T-helper 2 cell treated with Interferon-gamma antibody and Interleukin-4, amounts not matched to agents 5 μg/mL and 100 μg/mL, for 36 hours (primary cell): ENCODE measurements at places on chromosomes 1 and 21.

DNA sequence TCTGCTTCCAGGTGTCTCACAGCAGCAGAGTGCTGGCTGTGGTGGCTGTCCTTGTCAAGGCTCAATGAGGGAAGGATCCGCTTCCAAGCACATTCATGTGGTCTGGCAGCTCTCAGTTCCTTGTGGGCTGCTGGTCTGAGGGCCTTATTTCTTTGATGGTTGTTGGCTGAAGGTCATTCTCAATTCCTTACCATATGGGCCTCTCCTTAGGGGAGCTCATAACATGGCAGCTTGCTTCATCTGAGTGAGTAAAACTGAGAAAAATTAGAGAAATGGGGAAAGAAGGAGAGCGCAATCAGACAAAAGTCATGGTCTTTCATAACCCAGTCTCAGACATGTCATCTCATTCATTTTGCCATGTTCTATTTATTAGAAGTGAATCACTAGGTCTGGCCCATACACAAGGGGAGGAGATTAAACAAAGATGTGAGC lies 81.7 kb upstream of the TSPAN2 start:
- no peak for DNase-seq
- H3K36me3 ChIP-seq = no peaks in the 10 kb centered on the region
- H3K4me3 ChIP-seq = no peak overlapping the region
- H3K27me3 ChIP-seq = peaks cover 6% of the 10 kb centered on the region
- H3K4me1 ChIP-seq = no peaks in the 10 kb centered on the region

GRCh38 chr21:39715804-39716397 lies 29.1 kb upstream of the IGSF5 start:
- H3K36me3 ChIP-seq = no peaks in the 10 kb centered on the region
- no peak overlapping the region for H3K27ac ChIP-seq
- DNase-seq = no peak
- H3K4me3 ChIP-seq = no peak overlapping the region
- no peaks in the 10 kb centered on the region for H3K4me1 ChIP-seq

- H3K4me1 ChIP-seq = peaks cover 2% of the 10 kb centered on the region
- H3K4me3 ChIP-seq = no peak overlapping the region
- no peak overlapping the region for H3K27ac ChIP-seq
- no peak for DNase-seq
Observed at GRCh38 chr1:234554218-234554697, 55.7 kb downstream of the IRF2BP2 start.

- no peak for DNase-seq
- H3K36me3 ChIP-seq = peaks cover 54% of the 10 kb centered on the region
- H3K4me3 ChIP-seq = peak overlapping the region; percentile 93
Observed at GRCh38 chr1:113903501-113904292, 902 bp downstream of the AP4B1 start.

DNA sequence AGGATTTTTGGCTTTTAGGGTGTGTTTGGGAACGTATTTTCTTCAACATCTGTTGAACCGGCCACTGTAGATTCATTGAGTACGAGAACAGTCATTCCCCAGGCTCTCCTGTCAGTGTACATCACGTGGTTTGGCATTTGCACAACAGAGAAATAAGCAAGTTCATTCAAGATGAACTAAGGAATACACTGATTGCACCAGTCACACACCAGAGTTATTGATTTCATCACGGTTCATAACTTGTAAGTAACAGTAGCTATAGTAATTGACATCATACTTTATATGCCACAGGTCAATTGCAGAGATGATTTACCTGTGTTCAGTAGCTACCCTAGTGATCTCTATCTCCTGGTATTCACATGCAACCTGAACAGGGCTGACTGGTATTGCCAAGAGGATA lies 90.7 kb upstream of the ETS2 start:
- H3K27ac ChIP-seq = no peak overlapping the region
- no peak overlapping the region for H3K4me3 ChIP-seq
- peaks cover 15% of the 10 kb centered on the region for H3K27me3 ChIP-seq
- no peak for DNase-seq

DNA sequence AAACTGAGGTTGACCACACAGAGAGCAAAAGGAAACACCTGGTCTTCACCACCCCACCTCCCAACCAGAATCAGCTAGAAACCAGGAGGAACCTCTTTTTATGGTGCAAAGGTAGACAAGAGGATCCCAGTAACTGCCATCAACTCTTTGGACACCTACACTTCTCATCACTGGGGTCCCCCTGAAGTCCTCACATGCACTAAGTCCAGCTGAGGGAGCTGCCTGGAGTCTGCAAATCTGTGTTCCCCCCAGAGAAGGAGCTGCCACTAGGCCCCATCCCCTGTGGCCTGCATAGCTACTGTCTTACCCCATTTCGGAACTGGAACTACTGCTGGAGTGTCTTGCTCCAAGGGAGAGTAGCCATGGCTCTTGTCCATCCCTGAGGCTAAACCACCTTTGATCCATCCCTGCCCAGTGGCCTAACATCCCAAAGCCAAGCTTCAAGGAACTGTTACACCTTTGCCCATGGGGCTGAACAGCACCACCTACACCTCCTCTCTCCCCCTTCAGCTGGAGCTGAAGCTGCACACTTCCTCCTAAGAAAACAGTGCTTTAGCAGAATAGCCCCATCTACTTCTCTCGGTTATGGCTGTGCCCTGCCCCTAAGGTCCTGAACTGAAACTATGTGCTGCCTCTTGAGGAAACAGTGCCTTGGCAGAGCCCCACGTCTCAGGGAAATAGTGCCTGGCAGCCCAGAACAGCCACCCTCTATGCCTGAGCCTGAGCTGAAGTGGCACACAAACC lies 85.4 kb upstream of the CD53 start:
- peaks cover 50% of the 10 kb centered on the region for H3K4me1 ChIP-seq
- peaks cover 14% of the 10 kb centered on the region for H3K36me3 ChIP-seq
- H3K27me3 ChIP-seq = peaks cover 25% of the 10 kb centered on the region

GRCh38 chr1:92916899-92917298 lies 44.4 kb downstream of the DIPK1A start:
- no peak overlapping the region for H3K4me3 ChIP-seq
- H3K27ac ChIP-seq = no peak overlapping the region
- no peak for DNase-seq
- H3K27me3 ChIP-seq = no peaks in the 10 kb centered on the region

GRCh38 chr21:17433730-17434129 lies 79.1 kb upstream of the CXADR start:
- H3K4me3 ChIP-seq = no peak overlapping the region
- no peaks in the 10 kb centered on the region for H3K36me3 ChIP-seq
- H3K27me3 ChIP-seq = peaks cover 1% of the 10 kb centered on the region
- no peak overlapping the region for H3K27ac ChIP-seq

GRCh38 chr1:162732566-162733335 lies 57.8 kb upstream of the HSD17B7 start:
- DNase-seq = no peak
- H3K4me1 ChIP-seq = no peaks in the 10 kb centered on the region
- H3K36me3 ChIP-seq = no peaks in the 10 kb centered on the region
- no peak overlapping the region for H3K4me3 ChIP-seq
- H3K27me3 ChIP-seq = no peaks in the 10 kb centered on the region
- H3K27ac ChIP-seq = no peak overlapping the region

- no peaks in the 10 kb centered on the region for H3K27me3 ChIP-seq
- H3K4me1 ChIP-seq = no peaks in the 10 kb centered on the region
- H3K27ac ChIP-seq = no peak overlapping the region
- H3K4me3 ChIP-seq = no peak overlapping the region
Observed at GRCh38 chr1:87678266-87678665, 349.6 kb downstream of the LMO4 start.

DNA sequence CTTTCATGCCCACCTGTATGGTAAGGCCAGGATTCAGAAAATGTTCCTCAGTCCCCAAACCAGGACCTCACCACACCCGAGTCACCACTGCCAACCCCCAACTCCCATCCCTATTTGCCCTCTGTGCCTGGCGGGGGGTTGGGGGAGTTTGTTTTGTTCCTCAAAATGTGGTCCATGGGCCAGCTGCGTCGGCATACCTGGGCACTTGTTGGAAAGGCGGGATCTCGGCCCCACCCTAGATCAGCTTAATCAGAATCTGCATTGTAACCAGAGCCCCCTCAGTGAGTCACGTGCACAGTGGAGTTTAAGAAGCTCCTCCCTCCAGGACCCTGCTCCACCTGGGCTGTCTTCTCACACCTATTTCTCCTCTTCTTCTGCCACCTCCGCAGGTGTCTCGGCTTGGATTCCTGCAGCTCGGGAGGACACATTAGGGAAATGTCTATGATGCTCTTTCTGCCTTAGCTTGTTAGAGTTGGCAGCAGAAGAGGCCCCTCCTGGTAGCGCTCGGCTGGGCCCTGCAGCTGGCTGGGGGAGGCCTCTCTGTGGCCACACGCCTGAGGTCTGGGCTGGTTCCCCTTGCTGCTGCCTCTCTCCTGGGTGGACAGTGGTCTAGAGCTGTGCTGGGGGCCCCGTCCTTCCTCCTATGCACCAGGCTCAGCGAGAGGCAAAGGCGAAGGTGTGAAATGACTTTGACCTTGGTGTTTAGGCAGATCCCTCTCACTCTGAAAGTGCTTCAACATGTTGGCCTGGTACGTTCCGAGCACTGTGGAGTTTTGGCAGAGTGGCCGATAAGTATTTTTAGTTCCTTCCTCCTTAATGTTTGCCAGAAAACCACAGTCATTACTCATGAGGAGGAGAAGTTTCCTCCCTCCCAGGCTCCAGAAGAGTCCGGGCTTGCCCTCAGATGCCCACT lies 41.8 kb upstream of the CAMTA1 start:
- H3K27ac ChIP-seq = no peak overlapping the region
- no peak overlapping the region for H3K4me3 ChIP-seq
- DNase-seq = peak; percentile 20
- peaks cover 4% of the 10 kb centered on the region for H3K27me3 ChIP-seq
- peaks cover 2% of the 10 kb centered on the region for H3K4me1 ChIP-seq

GRCh38 chr1:225427235-225428067 lies at the start of gene LBR:
Gene LBR (minus strand): TSS chr1:225428038. CDS start chr1:225424075, 3,963 bp downstream.
- H3K36me3 ChIP-seq = peaks cover 24% of the 10 kb centered on the region
- H3K4me3 ChIP-seq = peak within 1 kb of the TSS; percentile 94
- no peaks in the 10 kb centered on the region for H3K27me3 ChIP-seq
- peak; percentile 29 for DNase-seq

GRCh38 chr1:6282577-6283270 lies 21.8 kb upstream of the GPR153 start:
- no peaks in the 10 kb centered on the region for H3K4me1 ChIP-seq
- H3K27me3 ChIP-seq = no peaks in the 10 kb centered on the region
- DNase-seq = no peak
- no peak overlapping the region for H3K27ac ChIP-seq
- no peaks in the 10 kb centered on the region for H3K36me3 ChIP-seq
- no peak overlapping the region for H3K4me3 ChIP-seq

GRCh38 chr1:115329965-115330364 lies 8.1 kb downstream of the NGF start:
- DNase-seq = no peak
- no peak overlapping the region for H3K27ac ChIP-seq
- H3K4me3 ChIP-seq = no peak overlapping the region

- H3K4me1 ChIP-seq = no peaks in the 10 kb centered on the region
- H3K27me3 ChIP-seq = no peaks in the 10 kb centered on the region
- no peak for DNase-seq
- no peak overlapping the region for H3K27ac ChIP-seq
Observed at GRCh38 chr21:19368944-19369343, 965.4 kb upstream of the TMPRSS15 start.

DNA sequence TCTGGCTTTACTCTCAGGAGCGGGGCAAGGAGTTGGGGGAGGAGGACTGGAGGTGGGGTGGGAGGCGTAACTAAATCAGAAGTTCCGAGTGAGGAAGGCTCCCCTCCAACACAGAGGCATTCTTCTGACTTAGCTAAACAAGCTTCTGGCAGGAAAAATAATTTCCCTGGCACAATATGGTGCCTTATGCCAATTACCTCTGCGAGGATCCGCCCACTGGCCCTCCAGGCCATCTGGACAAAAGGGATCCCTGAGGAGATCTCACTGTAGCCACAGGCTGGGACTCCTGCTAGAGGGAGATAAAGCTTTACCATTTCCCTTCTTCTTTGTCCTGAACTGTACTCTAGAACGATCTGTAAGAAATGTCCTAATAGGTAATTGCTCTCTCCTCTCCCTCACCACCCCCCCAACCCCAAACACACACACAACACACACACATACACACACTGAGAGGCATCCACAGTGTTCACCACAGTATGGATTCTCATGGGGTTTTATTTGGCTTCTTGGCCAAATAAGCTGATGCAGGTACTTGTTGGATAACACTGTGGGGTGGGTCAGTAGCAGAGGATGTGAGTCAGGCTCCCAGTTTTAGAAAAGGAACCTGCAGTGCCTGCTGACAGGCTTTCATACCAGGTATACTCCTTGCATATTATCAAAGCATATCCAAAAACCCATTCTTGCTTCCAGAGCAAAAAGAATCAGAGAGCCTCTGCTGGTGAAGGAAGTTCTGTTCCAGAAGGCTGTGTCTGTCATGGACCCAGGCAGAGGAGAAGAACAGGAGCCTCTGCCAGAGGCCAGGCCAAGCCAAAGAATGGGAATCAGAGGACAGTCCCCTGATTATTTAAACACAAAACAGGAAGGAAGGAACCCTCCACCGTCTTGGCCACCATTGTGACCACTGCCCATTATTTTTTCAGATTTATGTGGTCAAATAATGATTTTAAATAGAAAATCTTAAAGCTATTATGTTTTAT lies 169.1 kb downstream of the C1orf21 start:
- H3K4me1 ChIP-seq = no peaks in the 10 kb centered on the region
- H3K36me3 ChIP-seq = no peaks in the 10 kb centered on the region
- no peak for DNase-seq
- no peak overlapping the region for H3K4me3 ChIP-seq

GRCh38 chr1:6948416-6948815 lies 163.2 kb downstream of the CAMTA1 start:
- H3K4me3 ChIP-seq = no peak overlapping the region
- no peaks in the 10 kb centered on the region for H3K36me3 ChIP-seq
- no peaks in the 10 kb centered on the region for H3K27me3 ChIP-seq
- no peak for DNase-seq

GRCh38 chr1:117942293-117942692 lies 12.8 kb downstream of the WDR3 start:
- H3K27me3 ChIP-seq = no peaks in the 10 kb centered on the region
- no peak overlapping the region for H3K4me3 ChIP-seq
- no peak for DNase-seq
- peaks cover 46% of the 10 kb centered on the region for H3K36me3 ChIP-seq
- no peaks in the 10 kb centered on the region for H3K4me1 ChIP-seq
- H3K27ac ChIP-seq = no peak overlapping the region

- peaks cover 2% of the 10 kb centered on the region for H3K27me3 ChIP-seq
- peak overlapping the region; percentile 61 for H3K4me3 ChIP-seq
- H3K4me1 ChIP-seq = peaks cover 38% of the 10 kb centered on the region
- H3K27ac ChIP-seq = no peak overlapping the region
Observed at GRCh38 chr21:34891613-34891943, 157.5 kb downstream of the RUNX1 start.

GRCh38 chr21:32445101-32445500 lies 32.6 kb downstream of the EVA1C start:
- no peaks in the 10 kb centered on the region for H3K4me1 ChIP-seq
- no peak overlapping the region for H3K27ac ChIP-seq
- DNase-seq = no peak
- H3K36me3 ChIP-seq = peaks cover 1% of the 10 kb centered on the region
- H3K27me3 ChIP-seq = no peaks in the 10 kb centered on the region
- H3K4me3 ChIP-seq = no peak overlapping the region
